Left colon (tissue), 2 donors: ENCODE measurements at places on chromosomes 3 and 15. TPM values are rescaled to one million over a fixed set of nuclear protein-coding genes. Genes with fewer than 3 reads are reported as not detected.

Gene DUOX2
- 3.9 TPM for total RNA-seq

Gene CHRNA3
- 4.6 TPM for total RNA-seq

Gene PAQR5
- total RNA-seq, result 62.3 TPM

DNA sequence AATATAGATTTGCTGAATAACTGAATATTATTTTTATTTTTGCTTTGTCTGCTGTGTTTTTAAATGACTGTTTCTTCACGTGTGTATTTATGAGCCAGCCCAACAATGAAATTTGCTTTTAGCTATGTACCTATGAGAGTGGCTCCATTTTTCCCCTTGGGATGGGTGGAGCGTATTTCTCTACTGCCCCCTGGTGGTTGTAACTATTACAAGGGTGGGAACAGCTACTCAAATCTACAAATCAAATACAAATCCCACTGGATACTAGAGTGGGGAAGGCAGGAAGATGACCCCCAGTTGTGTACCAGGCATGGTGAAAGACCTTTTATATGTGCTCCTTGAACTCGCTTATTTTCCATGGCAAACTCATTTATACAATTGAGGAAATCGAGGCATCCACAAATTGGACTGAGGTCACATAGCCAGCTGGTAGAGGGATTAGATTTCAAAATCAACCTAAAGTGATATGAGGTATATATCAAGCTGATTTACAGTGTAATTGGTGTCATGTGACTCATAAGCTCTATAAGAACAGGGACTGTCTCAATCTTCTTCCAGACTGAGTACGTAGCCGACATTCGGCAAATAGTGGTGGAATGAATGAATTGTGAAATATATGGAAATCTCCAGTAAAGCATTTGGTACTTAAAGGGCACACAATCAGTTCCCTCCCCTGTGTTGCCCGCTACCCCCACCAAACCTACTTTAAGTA is 69.5 kb upstream of the VEPH1 start:
- no peak for DNase-seq

DNA sequence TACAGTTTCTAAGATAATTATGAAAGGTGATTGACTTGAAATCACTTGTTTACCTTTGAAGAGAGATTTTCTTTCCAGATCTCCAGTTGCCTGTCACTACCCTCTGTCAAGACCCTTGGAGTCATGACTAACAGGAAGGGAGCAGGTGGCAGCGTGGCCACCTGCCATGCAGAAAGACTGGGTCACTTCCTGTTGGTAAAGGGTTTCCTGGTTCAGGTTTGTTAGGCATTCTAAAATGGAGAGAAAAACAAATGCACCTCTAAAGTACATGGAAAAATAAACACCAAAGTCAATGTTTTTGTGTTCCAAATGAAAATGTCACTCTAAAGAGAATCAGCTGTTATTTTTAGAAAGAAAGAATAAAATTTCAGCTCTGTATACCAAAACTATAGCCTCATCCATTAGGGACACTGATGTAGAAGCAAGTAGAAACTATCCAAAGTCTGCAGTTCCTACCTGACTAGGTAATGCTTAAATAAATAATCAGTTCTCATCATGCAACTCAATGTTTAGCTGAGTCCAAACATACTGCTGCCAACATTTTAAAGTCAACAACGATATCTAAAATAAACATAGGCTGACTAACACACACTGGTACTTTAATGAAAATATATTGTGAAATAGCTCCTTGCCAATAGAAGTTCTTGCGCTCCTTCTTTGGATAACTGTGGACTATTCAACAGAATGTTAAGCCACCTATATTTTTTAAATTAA is 23.9 kb upstream of the TM4SF1 start:
- peak; percentile 52 for DNase-seq

- no peak for DNase-seq
Measured at GRCh38 chr3:101936419-101937356, 87.4 kb downstream of the NFKBIZ start.

DNA sequence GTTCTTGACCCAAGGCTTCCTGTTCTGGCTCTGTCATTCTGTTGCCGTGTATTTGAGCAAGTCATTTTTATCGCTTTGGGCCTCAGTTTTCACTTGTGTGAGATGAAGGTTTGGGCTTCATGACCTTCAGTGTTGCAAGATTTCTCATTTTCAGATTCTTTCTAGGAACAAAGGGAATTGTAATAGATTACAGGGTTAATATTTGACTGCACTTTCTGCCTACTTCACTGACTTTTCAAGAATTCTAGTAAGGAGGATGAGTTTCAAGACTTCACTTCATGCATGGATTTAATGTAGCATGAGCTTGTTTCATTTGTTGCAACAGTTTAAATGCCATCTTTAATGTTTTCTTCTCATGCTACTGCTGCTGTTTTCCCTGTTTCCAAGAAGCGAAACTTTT is 226.5 kb downstream of the NLGN1 start:
- no peak for DNase-seq

- no peak for DNase-seq
Measured at GRCh38 chr3:5264896-5265770, 77.6 kb downstream of the EDEM1 start.

- no peak for DNase-seq
Measured at GRCh38 chr3:120602682-120603081, 6.5 kb downstream of the NDUFB4 start.

GRCh38 chr3:72738752-72739530 is 109.3 kb downstream of the SHQ1 start:
- DNase-seq, result peak; percentile 66

- DNase-seq, result no peak
Measured at GRCh38 chr15:71136159-71136783, 21.0 kb downstream of the THSD4 start.
